ENCODE measurements at places on chromosomes 7 and 10.

GRCh38 chr10:52276986-52277385, 37.1 kb upstream of the DKK1 start:
- no peak for DNase-seq

DNA sequence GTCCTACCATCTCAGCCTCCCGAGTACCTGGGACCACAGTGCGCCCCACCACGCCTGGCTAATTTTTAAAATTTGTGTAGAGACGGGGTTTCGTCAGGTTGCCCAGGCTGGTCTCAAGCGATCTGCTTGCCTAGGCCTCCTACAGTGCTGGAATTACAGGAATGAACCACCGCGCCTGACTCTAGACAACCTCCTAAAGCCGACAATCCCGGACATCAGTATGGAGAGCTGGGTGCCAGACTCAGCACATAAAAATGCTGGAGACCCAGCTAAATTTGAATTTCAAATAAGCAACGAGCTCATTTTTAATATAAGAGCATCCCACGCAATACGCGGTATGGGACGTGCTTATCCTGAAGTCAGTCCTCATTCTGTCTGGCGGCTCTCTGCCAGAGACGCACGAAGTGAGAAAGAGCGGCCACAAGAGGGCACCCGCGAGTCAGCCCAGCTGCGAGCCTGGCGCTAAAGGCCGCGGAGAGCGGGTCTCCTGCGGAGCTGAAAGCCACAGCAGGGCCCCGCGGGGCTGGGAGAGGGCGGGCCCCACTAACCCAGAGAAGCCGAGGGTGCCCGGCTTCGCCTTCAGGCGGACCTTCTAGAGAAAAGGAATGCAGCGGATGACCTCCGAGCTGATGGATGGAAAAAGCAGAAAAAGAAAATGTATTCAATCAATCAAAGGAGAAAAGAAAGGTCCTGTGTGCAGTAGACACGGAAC, 7.0 kb downstream of the CALY start:
- DNase-seq: no peak

DNA sequence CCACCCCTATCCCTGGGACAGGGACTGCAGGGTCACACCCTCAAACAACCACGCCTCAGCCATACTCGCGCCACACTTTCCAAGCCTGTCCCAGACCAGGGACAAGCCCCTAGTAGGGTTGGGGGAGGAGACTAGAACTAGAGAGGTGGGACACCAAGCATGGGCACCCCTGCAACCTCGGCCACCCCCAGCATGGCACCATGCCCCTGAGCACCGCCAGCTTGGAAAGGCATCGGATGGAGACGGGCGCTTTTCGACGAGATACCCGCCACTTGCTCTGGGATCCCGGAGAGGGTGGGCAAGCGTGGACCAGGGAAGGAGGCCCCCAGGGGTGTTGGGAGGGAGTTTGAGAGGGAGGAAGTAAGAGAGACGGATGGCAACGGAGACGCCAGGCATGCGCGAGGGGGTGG, 13.1 kb upstream of the KMT2E start:
- no peak for DNase-seq

DNA sequence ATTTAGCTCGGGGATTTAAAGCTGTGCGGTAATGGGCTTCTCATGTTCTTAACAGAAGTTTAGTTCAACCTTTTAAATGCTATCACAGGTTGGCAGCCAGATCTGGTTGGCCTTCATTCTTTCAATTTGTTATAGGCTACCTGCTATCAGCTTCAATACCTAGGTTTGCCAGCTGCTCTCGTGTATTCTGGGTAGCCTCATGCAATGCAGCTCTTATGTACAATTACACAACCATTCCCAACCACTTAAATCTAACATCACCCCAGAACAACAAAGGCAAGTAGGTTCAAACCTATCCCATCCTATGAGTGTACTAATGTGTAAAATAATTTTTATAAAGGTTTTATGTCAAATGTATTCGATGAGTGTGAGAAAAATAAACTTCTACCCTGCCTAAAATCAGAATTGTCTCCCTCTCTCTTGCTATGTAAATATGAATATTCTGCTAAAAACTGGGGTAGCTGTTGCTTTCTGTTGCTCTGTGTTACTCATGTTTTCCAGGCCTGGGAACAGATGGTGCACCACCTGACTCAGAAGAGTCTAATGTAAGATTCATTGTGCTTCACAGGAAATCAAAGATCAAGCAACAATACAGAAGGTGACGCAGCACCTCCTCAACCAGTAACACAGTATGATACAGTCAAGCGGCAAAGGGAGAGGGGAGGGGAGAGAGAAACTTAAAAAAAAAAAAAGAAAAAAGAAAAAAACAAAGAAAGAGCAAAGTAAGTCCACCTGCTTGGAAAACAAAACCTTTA, 188.6 kb downstream of the ETV1 start:
- no peak for DNase-seq

DNA sequence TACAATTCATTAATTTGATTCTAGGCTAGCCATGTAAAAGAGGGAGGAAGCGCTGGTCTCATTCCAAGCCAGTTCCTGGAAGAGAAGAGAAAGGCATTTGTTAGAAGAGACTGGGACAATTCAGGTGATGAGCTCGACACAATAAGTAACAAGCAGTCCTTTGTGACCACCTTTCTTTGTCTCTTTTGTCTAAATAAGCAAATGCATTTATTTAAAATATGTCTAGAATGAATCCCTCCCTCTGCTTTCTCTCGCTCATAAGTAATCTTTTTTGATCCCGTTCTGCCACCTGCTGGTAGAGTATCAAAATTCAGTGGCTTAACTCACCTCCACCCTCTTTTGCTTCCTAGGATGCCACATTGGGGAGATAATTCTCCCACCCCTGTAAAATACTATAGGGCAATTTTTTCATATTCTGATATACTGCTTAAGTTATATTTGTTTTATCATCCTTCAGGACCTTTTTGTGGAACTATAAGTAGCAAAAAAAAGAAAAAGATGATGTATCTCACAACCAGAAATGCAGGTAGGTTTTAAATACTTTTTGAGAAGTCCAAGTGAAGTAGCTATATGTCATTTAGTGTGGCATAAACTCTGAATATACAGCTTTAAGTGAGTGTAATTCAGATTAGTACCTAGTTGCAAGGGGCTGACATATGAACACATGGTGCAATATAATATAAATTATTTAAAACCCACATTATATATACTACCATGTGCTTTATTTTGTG, 91.5 kb downstream of the GSDME start:
- peak; percentile 28 for DNase-seq

DNA sequence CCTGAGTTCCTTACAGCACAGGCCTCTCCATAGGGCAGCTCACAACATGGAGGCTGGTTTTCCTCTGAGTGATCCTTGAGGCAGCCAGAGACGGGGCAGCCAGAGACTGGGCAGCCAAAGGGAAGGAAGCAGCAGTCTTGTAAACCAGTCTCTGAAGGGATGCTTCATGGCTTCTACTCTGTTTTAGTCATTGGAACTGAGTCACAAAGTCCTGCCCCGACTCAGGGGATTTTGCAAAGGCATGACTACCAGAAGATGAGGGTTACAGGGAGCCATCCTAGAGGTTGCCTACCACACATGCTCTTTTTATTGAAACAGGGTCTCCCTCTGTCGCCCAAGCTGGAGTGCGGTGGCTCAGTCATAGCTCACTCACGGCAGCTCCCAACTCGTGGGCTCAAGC, 44.4 kb upstream of the COMMD3 start:
- DNase-seq: no peak

- no peak for DNase-seq
These were observed 33.7 kb upstream of the C7orf33 start for GRCh38 chr7:148556892-148557291.

GRCh38 chr10:68997211-68997610, 8.6 kb downstream of the KIFBP start:
- no peak for DNase-seq

DNA sequence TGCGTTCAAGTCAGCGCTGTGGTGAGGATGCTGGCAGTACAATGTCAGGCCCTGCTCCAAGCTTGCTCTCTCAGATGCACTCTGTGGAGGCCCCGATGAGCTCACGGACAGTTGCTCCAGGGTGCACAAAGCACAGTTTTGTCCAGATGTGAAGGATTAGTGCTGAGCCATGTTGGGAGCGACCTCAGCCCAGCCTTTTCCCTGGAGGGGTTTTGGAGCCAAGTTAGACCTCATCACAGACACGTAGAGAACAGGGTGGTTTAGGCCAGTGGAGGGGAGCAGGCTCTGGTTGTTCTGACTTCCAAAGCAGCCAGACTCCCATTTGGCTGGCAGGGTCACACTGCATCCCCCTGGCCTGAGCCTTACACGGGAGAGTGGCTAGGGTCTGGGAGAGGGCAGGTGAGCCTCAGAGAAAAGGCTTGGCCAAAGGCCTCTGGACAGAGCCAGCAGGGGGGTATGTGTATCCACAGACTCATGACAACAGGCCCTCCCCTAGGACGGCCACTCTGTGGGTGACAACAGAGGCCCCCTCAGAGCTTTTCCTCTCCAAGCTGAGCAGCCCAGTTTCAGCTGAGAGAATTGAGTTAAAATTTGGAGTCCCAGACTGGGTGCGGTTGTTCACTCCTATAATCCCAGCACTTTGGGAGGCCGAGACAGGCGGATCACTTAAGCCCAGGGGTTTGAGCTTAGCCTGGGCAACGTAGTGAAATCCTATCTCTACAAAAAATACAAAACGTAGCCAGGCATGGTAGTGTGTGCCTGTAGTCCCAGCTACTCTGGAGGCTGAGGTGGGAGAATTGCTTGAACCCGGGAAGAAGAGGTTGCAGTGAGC, 4.7 kb downstream of the PLAC9 start:
- DNase-seq: no peak

- no peak for DNase-seq
These were observed 3.3 kb upstream of the MTERF1 start for GRCh38 chr7:91883676-91884362.

DNA sequence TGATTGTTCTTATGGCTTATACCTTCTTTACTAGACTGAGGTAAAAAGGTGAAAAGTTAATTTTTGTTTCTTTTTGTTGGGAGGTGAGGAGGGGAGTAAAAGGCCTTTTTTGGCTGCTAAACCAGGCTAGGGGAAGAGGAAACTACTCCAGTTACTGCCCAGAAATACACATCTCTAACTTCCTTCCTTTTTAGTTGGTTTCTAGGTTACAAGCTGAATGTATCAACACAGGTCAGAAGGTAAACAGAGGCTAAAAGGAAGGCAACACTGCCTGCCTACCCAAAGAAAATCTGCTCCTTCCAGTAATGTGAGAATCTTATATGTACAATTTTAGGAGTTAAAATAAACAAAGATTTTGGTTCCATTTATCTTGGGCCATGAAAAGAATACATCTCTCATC, 140.4 kb downstream of the NRBF2 start:
- DNase-seq: no peak

- peak; percentile 94 for DNase-seq
These were observed 177.2 kb upstream of the RHEB start for GRCh38 chr7:151696721-151697514.

- DNase-seq: no peak
These were observed 58.6 kb upstream of the ANK3 start for GRCh38 chr10:60448246-60448645.

DNA sequence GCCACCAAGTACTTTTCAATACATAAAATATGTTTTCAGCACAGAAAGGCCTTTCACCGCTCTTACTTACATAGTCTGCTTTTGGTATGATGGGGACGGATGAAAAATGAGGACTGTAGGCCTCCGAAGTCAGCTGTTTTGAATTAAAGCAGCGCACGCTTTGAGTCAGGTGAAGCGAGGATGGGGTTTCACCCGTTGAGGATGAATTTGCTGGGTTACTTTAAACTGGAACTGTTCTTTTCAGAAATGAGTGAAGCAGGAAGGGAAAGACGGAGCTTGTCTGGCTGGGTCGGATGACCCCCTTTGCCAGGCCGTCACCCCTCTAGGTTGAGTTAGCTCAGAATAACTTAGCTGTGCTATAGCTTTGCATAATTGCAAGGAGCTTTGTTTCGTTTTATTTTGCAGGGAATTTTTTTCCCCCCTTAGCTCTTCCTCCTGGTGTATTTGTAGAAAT, 40.0 kb downstream of the CUX1 start:
- no peak for DNase-seq

- DNase-seq: no peak
These were observed 96.1 kb upstream of the MKLN1 start for GRCh38 chr7:131231381-131232220.

- no peak for DNase-seq
These were observed 84.7 kb upstream of the PLXDC2 start for GRCh38 chr10:19731560-19731959.

DNA sequence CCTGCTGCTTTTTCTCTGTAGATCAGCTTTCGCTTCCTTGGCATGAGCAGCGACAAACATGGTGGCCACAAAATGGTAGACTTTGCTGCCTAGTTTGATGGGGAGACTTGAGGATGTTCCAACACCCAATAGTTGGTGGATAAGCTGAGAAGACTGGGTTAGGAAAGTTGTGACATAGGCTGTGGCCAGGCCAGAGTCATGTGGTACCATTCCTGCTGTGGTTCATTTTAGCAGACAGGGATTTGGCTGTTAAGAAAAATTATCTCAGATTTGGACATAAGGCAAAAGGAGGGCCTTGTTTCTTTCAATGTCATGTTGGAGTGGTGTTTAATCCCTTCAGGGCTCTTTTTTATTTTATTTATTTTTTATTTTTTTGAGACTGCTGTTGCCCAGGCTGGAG, 26.6 kb upstream of the FAM180A start:
- no peak for DNase-seq

DNA sequence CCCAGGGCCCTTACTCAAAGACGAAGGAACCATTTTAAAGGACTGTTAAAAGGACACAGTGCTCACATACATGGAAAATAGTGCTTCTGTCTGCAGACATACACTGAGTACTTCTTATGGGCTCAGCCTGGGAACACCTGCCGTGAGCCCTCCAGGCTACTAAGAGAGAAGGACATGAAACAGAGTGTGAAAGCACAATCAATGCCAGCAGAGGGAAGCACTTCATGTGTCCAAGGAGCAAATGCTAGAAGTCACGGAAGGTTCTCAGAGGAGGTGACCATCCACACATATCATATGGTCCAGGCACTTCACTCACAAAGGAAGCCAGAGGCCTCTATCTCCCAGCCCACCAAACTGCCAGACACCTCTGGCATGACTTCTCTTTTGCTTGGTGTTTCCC, 15.5 kb downstream of the ELMO1 start:
- no peak for DNase-seq

DNA sequence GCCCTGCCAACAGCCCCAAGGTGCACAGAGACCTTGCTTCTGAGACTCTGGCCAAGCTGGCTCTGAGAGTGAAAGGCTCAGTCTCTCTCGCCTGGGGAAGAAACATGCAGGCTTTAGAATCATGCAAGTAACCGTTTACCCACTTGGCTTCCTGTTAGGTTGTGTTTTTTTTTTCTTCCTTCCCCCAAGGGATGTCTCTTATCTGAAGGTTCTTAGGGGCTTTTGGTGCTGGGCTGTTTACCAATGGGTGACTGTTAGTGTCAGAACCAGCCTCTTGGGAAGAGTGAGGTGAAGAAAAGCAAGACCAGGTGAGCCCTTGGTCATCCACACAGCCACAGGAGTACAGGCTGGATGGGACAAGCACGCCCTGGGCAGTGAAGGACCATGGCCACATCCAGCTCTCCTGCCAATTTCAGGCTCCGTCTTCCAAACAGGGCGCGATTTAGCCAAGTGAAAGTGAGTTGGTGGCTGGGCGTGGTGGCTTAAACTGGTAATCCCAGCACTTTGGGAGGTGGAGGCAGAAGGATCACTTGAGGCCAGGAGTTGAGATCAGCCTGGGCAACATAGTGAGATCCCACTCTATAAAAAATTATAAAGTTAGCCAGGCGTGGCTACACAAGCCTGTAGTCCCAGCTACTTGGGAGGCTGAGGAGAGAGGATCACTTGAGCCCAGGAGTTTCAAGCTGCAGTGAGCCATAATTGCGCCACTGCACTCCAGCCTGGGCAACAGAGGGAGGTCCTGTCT, 76.3 kb upstream of the CUX1 start:
- no peak for DNase-seq

Measured in NCI-H2081 treated with DMSO at 0.1 percent for 48 hours (cell line).